Pancreas (tissue), 10 donors: ENCODE measurements at places on chromosomes 11 and 22. TPM values are rescaled to one million over a fixed set of nuclear protein-coding genes. Genes with fewer than 3 reads are reported as not detected.
A peak's percentile ranks its signal among the peaks of the same experiment; 100 is the strongest.

GRCh38 chr22:32603651-32604540 lies 129.3 kb downstream of the FBXO7 start:
- no peaks in the 10 kb centered on the region for H3K4me1 ChIP-seq
- DNase-seq, result no peak
- no peak overlapping the region for H3K27ac ChIP-seq
- no peak overlapping the region for H3K4me3 ChIP-seq

DNA sequence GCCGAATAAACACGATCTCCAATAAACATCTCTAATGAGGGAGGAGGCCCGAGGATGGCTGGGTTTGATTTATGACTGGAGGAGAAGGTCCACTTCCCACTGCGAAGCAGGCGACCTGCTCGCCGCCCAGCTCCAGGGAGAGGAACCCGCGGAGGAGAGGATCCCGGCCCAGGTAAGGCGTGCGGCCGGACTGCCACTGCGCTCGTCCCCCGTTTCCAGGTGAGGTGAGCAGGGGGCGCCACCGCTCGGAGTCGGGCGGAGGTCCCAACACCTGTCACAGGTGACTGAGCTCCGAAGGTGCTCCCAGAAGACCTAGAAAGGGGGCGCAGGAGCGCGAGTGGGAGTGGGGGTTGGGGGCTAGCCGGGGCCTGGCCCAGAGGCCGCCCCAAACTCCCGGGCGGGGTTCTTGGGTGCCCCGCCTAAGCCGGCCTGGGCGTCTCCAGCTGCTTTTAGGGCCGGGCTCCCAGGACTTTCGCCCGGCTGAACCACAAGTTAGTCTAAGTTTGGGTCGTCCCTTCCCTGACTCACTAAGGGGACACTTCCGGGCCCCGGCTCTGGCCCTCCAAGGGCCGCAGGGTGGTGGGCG lies 5.4 kb upstream of the PAX6 start:
- peak overlapping the region; percentile 37 for H3K27ac ChIP-seq
- no peak for DNase-seq
- H3K4me1 ChIP-seq, result peaks cover 20% of the 10 kb centered on the region
- H3K27me3 ChIP-seq, result peaks cover 67% of the 10 kb centered on the region
- H3K36me3 ChIP-seq, result no peaks in the 10 kb centered on the region
- H3K4me3 ChIP-seq, result peak overlapping the region; percentile 46

DNA sequence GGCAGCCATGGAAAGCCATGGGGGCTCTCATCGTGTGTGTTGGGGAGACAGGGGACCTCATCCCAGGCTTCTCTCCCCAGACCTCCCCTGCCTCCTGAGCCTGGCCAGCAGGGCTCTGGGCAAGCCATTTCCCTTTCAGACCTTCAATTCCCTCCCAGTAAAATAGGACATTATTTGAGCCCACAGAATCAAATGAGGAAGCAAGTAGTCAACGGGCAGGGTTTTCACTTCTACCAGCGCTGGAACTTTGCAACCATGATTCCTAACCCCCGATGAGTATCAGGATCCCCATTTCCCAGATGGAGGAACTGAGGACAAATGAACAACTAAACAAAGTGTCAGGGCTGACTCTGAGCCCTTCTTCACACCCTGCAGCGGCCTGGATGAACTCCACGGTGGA lies 48.9 kb upstream of the TCF20 start:
- H3K4me1 ChIP-seq, result no peaks in the 10 kb centered on the region
- H3K36me3 ChIP-seq, result no peaks in the 10 kb centered on the region
- H3K27ac ChIP-seq, result no peak overlapping the region

- H3K36me3 ChIP-seq, result no peaks in the 10 kb centered on the region
- H3K4me1 ChIP-seq, result no peaks in the 10 kb centered on the region
- H3K4me3 ChIP-seq, result no peak overlapping the region
- H3K27me3 ChIP-seq, result no peaks in the 10 kb centered on the region
- peak; percentile 62 for DNase-seq
Measured at GRCh38 chr11:12599408-12600143, 74.6 kb upstream of the TEAD1 start.

UCP3 gene
- 0.32 TPM for total RNA-seq

DNA sequence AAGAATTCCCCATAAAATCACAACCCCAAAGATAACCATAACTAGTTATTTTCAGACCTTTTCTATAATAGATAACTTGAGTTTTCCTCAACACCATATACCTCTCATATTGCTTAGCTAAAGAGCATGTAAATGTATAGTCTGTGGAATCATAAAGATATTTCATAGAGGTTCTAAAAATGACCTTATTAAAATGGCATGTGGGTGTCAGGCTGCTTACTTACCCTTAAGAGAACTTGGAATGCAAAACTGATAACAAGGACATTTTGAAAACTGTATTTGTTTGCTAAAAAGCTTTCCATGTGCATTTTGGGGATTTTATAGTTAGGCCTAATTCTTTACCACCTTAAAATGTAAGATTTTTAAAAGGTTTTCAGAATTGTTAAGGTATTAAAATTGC lies 4.7 kb downstream of the SIK2 start:
- no peak overlapping the region for H3K27ac ChIP-seq
- DNase-seq, result no peak
- H3K4me1 ChIP-seq, result peaks cover 10% of the 10 kb centered on the region
- no peaks in the 10 kb centered on the region for H3K36me3 ChIP-seq
- no peak overlapping the region for H3K4me3 ChIP-seq

GRCh38 chr11:65275906-65276305 lies 14.1 kb downstream of the POLA2 start:
- H3K4me3 ChIP-seq, result no peak overlapping the region
- H3K36me3 ChIP-seq, result no peaks in the 10 kb centered on the region
- peak overlapping the region; percentile 38 for H3K27ac ChIP-seq
- H3K27me3 ChIP-seq, result no peaks in the 10 kb centered on the region
- no peak for DNase-seq
- H3K4me1 ChIP-seq, result peaks cover 24% of the 10 kb centered on the region

MPPED2 gene
- total RNA-seq, result 4.3 TPM

GRCh38 chr11:126344141-126345080 lies 11.1 kb upstream of the ST3GAL4 start:
- H3K4me3 ChIP-seq, result no peak overlapping the region
- no peak overlapping the region for H3K27ac ChIP-seq
- no peaks in the 10 kb centered on the region for H3K27me3 ChIP-seq
- H3K36me3 ChIP-seq, result no peaks in the 10 kb centered on the region

DNA sequence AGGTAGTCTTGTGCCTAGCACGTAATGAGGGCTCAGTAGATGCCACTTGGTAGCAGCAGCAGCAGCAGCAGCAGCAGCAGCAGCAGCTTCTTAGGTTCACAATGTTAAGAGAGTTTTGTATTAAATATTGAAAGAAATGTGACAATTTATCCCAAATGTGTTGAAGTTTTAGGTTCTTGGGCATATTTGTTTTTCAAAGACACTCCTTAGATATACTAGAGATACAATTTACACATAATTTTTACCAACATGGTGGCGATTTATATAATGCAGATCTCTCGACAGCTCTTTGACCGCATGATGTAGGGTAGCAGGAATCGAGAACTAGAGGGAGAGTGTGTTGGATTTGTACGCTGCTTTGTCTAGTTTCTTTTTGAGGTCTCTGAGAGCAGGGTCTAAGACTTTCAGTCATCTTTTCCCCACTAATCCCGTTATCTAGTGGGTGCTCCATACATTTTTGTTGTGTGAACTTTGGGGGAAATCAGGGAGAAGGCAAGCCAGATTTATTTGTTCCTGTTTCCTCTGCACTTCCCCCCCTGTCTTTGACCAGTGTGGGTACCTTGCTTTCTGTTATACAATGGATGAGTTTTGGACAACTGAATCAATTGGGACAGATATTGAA lies 1.4 kb downstream of the FDX1 start:
- peak overlapping the region; percentile 82 for H3K4me3 ChIP-seq
- H3K4me1 ChIP-seq, result peaks cover 46% of the 10 kb centered on the region
- no peak for DNase-seq
- no peaks in the 10 kb centered on the region for H3K27me3 ChIP-seq
- H3K36me3 ChIP-seq, result no peaks in the 10 kb centered on the region
- H3K27ac ChIP-seq, result peak overlapping the region; percentile 87

- peak overlapping the region; percentile 80 for H3K27ac ChIP-seq
- no peaks in the 10 kb centered on the region for H3K27me3 ChIP-seq
- DNase-seq, result peak; percentile 69
- peak overlapping the region; percentile 89 for H3K4me3 ChIP-seq
Measured at GRCh38 chr11:63839508-63840355, 822 bp downstream of the MARK2 start.

DNA sequence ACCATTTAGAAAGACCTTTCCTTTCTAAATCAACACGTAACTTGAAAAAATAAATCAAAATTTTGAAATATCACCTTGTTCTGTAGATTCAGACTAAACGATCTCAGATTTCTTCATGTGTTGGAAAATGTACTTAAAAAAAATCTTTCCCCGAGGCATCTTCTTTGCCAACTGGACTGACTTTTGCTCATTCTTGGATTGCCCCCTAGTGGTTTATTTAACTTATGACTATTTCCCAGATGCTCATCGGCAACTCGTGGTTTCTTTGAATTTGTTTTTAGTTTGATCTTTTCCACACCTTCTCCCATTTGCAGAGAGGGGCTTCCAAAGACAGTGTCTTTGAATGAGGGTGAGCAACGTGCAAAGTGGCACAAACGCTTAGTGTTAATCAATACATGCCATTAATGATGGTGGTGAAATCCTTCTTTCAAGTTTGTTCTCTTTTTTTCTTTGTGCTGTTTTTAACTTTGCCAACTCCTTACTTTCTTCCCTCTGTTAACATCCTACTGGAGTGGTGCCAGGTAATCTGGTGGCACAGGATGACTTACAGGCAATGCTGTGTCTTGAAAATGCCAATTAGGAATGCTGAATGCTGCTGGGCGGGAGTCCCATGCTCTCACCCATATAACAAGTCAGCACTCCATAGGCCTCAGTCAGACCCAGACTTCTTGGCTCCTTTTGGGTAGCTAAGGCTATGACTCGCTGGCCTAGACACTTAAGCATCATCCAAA lies 18.3 kb downstream of the PRSS23 start:
- no peaks in the 10 kb centered on the region for H3K36me3 ChIP-seq
- H3K4me3 ChIP-seq, result no peak overlapping the region
- no peaks in the 10 kb centered on the region for H3K27me3 ChIP-seq
- no peak overlapping the region for H3K27ac ChIP-seq
- no peaks in the 10 kb centered on the region for H3K4me1 ChIP-seq

DNA sequence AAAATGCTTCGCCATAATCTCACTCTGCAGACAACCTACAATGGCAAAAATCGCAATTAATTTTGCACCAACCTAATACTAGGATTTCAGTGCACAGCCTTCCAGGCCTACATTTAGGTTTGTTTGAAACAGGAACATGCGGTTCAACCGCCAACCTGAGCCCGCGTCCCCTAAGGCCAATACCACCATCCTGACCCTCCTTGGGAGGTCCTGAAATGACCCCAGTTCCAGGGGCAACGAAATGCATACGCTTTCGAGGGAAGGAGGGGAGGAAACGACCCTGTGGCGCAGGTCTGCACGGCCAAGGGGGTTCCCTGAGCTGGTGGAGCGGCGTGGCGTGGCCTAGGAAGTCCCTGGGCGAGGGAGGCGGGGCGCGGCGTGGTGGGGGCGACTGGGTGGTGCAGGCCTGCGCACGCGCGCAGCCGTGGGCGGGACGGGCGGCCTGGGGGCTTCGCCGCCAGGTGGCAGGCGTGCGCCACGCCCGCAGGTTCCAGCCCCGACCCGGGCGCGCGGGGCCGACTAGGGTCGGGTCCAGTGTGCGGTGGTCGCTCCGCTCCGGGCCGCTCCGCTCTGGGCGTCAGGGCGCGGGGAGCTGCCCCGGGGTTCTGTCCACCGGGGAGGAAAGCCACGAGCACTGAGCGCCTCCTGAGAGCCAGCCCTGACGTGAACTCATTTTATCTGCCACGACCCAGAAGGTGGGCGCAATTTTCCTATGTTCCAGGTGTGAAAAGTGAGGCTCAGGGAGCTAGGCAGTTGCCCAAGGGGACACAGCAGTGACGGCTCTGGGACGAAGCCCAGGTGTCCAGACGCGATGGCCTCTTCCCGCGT lies 94.1 kb downstream of the SWAP70 start:
- no peaks in the 10 kb centered on the region for H3K36me3 ChIP-seq
- peaks cover 10% of the 10 kb centered on the region for H3K4me1 ChIP-seq
- peak; percentile 96 for DNase-seq
- peak overlapping the region; percentile 83 for H3K27ac ChIP-seq
- no peaks in the 10 kb centered on the region for H3K27me3 ChIP-seq

- no peak overlapping the region for H3K4me3 ChIP-seq
- H3K27me3 ChIP-seq, result no peaks in the 10 kb centered on the region
- H3K36me3 ChIP-seq, result no peaks in the 10 kb centered on the region
- DNase-seq, result no peak
Measured at GRCh38 chr22:46402505-46402904, 67.0 kb downstream of the TRMU start.

GRCh38 chr11:116326146-116326545 lies 446.6 kb downstream of the BUD13 start:
- no peaks in the 10 kb centered on the region for H3K36me3 ChIP-seq
- no peak for DNase-seq
- no peak overlapping the region for H3K27ac ChIP-seq
- no peaks in the 10 kb centered on the region for H3K4me1 ChIP-seq
- H3K4me3 ChIP-seq, result no peak overlapping the region

FZD4 gene
- total RNA-seq, result 10.8 TPM

SLC29A2 gene
- 6.0 TPM for total RNA-seq

DNA sequence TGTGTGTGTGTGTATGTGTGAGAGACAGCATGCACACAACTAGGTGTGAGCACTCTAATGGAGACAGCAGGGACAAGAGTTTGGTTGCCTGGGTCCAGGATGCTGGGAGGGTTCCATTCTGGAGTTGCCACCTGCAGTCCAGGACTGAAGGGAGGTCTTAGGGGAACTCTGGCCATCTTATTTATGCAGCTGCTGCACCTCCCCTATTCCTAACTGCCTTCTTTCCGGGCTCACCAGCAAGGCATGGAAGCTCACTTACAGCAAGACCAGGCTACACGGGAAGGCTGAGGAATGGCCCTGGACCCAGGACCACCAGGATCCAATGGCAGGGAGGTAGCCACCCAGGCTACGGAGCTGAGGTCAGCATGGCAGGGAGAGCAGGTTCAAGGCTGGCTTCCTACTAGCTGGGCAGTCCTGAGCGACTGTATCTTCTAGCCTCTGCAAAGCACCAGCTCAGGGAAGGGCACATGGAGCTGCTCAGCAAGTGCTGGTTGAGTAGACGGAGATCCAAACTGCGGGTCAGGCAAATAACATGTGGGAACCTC lies 42.2 kb upstream of the B3GAT1 start:
- no peak for DNase-seq
- H3K27me3 ChIP-seq, result no peaks in the 10 kb centered on the region
- H3K4me3 ChIP-seq, result no peak overlapping the region
- no peaks in the 10 kb centered on the region for H3K36me3 ChIP-seq

OR6A2 gene
- 0.14 TPM for total RNA-seq
